ENCODE measurements at places on chromosomes 2 and 18.
A peak's percentile ranks its signal among the peaks of the same experiment; 100 is the strongest.

DNA sequence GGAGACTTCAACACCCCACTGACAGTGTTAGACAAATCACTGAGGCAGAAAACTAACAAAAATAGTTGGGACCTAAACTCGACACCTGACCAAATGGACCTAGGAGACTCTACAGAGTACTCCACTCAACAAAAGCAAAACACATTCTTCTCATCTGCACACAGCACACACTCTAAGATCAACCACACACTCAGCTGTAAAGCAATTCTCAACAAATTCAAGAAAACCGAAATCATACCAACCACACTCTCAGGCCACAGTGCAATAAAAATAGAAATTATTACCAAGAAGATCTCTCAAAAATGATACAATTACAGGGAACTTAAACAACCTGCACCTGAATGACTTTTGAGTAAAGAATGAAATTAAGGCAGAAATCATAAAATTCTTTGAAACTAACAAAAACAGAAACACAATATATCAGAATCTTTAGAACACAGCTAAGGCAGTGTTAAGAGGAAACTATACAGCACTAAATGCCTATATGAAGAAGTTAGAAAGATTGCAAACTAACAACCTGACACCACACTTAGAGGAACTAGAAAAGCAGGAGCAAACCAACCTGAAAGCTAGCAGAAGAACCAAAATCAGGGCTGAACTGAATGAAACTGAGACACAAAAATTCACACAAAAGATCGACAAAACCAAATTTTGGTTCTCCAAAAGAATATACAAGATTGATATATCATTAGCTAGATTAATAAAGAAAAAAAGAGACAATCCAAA lies 46.3 kb downstream of the RTTN start:
- no peak for DNase-seq

- no peak for DNase-seq
Observed at GRCh38 chr2:171550613-171551012, 28.3 kb downstream of the CYBRD1 start.

DNA sequence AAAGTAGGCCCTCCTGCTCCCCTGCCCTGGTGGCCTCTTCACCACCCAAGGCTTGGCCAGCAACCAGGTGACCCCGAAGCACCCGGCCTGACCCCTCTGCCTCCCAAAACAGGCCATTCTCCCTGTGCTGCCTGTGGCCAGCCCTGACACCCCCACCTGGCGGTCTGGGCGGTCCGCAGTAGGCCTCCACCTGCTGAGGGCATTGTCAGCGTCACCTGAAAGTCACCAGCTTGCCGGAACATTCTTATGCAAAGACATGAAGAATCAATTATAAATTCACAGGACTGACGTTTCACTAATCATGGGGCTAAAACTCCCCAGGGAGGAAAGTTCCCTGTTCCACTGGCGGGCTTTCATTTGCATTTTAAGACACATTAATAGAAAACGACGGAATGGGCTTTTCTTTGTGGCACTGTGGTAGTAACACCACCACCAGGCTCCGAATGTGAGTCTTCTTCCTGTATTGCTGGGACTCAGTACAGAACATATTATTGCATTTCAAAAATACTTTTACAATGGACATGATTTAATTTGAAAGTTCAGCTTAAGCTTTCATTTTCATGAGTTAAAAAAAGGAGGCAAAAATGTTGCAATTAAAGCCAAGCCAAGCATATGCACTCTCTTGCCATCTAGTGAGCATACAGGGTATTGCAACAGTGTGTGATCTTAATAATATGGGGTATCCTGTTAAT lies 57.4 kb downstream of the ADI1 start:
- DNase-seq, result peak; percentile 41

- peak; percentile 43 for DNase-seq
Observed at GRCh38 chr2:69973335-69973735, 11.9 kb upstream of the ASPRV1 start.

DNA sequence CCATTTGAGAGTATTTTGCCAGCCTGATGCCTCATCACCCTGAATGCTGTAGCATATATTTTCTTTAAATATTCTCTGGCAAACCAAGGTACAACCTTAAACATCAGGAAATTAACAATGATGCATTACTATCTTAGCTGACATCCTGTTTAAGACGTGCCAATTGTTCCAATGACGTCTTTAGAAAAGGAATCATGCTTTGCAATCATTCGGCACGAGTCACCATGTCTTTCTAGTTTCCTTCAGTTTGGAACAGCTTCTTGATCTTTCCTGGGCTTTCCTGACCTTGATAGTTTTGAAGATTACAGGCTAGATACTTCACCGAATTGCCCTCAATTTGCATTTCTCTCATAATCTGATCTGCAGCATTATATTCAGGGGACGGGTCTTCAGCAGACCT lies 88.2 kb upstream of the GLI2 start:
- no peak for DNase-seq

DNA sequence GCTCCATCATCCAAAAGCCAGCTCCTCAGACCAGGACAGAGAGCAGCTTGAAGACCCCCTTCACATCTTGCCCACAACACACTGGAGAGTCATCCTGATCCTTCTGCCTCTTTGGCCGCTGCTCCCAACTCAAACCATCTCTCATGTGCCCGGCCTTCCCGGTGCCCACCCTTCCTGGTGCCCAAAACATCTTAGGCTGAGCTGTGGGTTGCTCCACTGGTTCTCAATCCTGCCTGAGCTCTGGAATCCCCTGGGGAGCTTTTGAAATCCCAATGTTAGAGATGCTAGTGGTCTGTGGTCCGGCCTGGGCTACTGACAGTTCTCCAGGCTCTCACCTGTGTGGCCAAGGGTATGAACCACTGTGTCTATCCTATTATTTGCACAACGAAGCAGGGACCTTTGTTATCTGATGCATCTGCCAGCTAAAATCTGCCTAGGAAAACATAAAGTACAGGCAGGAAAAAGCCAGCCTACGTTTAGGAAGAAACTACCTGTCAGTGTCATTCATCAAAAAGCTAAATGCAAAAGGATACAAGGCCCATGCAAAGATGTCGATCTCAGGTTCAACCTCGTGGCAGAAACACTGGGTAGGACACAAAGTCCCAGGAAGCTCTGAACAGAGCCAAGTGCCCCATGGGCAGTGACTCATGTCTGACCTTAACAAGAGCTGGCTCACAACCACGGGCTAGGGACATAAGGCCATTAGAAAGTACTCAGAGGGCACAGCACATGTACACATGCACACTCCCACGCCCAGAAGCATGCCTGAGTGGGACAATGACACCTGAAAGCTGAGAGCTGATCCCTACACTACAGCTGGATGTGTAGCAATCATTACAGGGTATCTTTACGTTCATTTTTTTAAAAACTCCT lies 30.8 kb downstream of the TBC1D8 start:
- peak; percentile 92 for DNase-seq

- DNase-seq, result no peak
Observed at GRCh38 chr18:7645756-7646155, 78.6 kb downstream of the PTPRM start.

DNA sequence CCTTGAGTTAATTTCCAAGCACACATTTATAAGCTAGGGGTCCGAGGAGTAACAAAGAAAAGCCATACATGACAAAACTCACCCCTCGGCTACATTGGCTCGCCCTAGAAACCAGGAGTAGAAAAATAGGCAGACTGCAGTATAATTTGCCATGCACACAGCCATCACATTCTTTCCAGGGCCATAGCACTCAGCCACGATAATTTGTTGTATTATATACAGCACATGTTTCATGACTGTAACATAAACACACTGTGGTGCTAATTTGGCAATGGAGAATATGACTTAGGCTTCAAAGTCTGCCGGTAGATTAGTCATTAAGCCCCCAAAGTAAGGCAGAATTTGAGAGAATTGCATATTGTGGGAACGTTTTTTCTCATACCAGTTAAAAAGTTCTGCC lies 254.9 kb downstream of the ZNF521 start:
- no peak for DNase-seq

GRCh38 chr2:187208199-187208785 lies 239.8 kb downstream of the CALCRL start:
- no peak for DNase-seq

DNA sequence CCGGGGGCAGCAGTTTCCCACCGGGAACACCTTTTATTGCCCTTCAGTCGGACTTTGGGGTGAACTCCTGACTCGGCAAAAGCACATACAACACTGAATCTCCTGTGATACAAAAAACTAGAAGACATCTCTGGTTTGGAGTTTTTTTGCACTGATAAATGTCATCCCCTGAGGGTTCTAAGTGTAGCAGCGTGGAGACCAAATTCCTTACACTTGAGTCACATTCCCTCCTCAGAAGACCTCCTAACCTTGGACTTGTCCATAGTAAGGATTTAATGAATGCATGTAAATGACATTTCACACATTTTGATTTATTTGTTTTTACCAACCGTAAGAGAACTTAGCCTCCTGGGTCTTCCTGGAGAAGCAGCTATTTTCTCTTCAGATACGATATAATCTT lies 54.0 kb upstream of the GPR45 start:
- no peak for DNase-seq

GRCh38 chr18:48455555-48456478 lies 46.6 kb upstream of the ZBTB7C start:
- peak; percentile 97 for DNase-seq

- DNase-seq, result no peak
Observed at GRCh38 chr18:53997064-53997463, 227.4 kb downstream of the MBD2 start.

DNA sequence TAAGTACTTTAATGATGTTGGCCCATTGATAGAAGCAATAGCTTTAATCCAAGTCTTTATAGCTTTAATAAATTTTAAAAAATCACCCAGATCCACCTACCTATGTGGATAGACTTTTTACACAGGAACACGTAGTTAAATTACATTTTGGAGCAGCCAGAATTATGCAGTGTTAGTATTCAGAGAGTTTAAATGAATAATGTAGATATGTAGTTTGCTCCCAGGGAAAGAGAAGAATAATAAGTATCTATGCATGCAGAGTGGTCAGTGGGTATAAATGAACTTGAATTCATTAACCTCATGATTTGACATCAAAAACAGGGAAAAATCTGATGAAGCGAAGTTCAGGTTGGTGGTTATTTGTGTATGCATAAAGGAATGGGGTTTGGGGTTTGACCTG lies 146.3 kb downstream of the CERS6 start:
- no peak for DNase-seq

- no peak for DNase-seq
Observed at GRCh38 chr2:2798337-2798736, 467.3 kb upstream of the MYT1L start.

All from SW480 (cell line).